T-helper 1 cell (primary cell): ENCODE measurements at places on chromosomes 4 and X.

DNA sequence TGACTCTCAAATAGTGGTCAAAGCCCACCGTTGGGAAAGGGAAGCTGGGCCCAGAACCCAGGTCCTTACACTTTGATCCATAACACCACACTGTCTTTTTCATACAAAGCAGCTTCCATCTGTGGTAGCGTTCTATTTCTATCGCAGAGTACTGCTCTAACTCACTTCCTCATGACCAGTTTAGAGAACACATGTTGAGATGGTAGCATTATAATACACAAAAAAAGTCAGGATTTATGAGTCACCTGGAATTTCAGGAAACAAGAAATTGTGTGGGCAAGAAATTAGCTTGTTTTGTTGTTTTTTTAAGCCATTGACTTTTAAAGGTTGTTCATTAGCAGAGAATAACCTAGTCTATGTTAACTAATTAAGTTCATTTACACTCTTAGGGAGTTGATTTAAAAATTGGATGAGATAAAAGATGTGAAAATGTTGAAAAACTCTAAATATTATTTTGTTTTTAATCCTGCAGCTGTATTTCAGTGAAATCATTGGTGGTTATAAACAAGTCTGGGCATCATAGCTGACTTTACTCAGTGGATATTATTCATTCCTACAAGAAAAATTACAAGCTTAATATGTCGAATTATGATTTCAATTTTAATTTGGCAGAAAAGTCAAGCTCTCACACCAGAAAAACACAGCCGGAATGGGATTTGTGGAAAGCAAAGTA, 1011.1 kb upstream of the HS3ST1 start:
- no peak for DNase-seq

GRCh38 chr4:70874268-70875156, 27.7 kb upstream of the MOB1B start:
- no peak for DNase-seq

GRCh38 chrX:139202742-139203420, 327.7 kb upstream of the F9 start:
- no peak for DNase-seq

GRCh38 chr4:151004222-151004621, 10.9 kb downstream of the LRBA start:
- DNase-seq: no peak

DNA sequence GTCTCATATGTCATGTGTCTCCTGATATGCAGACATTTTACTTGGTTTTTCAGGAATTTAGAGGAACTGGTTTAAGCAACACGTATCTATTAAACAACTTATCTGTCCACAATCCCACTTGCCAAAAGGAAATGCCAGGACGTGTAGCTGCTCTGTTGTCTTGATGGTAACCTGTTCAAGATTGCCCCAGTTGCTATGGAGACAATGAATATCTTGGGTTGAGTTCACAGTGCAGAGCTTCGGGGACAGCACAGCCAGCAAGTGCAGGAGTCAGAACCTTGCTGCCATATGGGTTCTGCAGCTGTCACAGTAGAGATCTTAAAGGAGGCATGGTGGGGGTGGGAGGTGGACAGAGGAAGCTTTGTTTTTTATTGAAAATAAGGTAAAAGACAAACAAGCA, 28.7 kb upstream of the FAM9B start:
- no peak for DNase-seq
